PC-9 (cell line): ENCODE measurements at places on chromosomes 7 and 10.

DNA sequence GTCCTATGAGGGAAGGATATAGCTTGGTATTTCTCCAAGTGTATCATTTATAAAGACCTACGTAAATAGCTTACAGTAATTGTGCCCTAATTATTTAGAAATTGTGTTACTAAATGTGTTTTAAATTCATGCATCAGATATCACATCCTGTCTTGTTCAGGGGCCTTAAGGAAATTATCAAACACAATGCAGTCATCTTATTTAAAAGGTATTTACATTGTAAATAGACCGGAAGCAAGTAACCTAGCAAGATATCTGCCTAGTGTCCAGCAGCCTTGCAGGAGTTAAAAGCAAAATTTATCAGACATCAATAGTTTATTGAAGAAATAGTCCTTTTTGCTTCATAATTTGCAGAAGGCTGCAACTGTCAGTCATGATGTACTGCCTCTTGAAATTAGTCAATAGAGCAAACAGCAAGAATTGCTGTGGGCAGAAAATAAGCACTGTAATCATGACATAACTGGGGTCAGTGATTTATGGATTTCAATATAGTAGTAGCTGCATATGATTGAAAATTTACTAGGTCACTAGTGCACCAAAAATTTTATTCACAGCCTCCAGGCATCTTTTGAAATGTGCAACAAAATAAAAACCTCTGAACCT lies 23.1 kb downstream of the GLRX3 start:
- no peaks in the 10 kb centered on the region for H3K36me3 ChIP-seq
- no peaks in the 10 kb centered on the region for H3K27me3 ChIP-seq
- no peaks in the 10 kb centered on the region for H3K4me1 ChIP-seq

DNA sequence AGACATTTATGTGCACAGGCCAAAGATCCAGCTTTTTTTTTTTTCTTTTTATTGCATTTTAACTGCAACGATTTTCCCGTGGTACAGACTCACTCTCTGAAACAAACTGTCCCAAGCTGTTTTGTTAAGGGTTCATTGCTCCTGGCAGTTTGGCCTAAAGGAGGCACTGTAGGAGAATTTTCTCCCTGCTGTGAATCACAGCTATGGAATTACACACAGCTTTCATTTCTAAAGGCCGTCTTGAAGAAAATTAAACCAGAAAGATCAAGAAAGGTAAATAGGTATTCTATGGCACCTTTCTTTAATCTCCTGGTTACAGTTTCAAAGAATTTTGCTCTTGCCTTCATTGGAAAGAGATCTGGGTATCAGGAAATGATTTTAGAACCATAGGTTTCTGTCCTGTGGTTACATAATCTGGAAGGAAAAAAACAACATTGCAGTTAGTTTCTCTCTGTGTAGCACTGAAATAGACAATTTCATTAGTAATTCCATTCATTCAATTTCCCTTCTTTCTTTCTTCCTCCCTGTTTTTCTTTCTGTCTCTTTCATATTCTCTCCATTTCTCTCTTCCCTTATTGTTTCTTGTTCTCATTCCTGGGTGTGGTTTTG lies 51.2 kb downstream of the PDK4 start:
- peak overlapping the region; percentile 47; the same call in 1 of the 2 replicates for H3K4me3 ChIP-seq
- H3K4me1 ChIP-seq = peaks cover 14% of the 10 kb centered on the region
- H3K36me3 ChIP-seq = no peaks in the 10 kb centered on the region
- peak; percentile 44 for DNase-seq

GRCh38 chr7:45686441-45687184 lies 112.4 kb downstream of the ADCY1 start:
- no peak overlapping the region for H3K4me3 ChIP-seq
- H3K36me3 ChIP-seq = no peaks in the 10 kb centered on the region
- H3K4me1 ChIP-seq = no peaks in the 10 kb centered on the region
- no peak for DNase-seq

GRCh38 chr10:77114181-77114821 lies 523.3 kb downstream of the KCNMA1 start:
- H3K27me3 ChIP-seq = no peaks in the 10 kb centered on the region
- no peak for DNase-seq
- no peaks in the 10 kb centered on the region for H3K36me3 ChIP-seq

DNA sequence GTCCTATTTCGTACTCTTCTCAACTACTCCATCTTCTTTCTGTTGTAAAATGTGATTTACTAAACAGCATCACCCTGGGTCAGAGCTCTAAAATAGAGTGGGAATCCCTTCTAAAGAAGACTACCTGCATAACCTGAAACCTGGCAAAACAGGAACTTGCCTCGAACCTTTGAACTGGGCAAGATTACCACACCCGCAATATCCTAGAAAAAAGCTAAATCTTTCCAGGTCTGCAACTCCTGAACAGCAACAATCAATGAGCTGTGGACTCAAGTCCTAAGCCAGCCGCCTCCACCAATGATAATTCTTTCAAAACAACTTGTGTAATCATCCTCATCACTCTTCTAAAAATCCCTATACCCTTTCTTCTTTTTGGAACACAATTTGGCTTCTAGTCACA lies 824.2 kb upstream of the COBL start:
- H3K27ac ChIP-seq = no peak overlapping the region
- no peaks in the 10 kb centered on the region for H3K4me1 ChIP-seq
- no peaks in the 10 kb centered on the region for H3K36me3 ChIP-seq
- no peak overlapping the region for H3K4me3 ChIP-seq

DNA sequence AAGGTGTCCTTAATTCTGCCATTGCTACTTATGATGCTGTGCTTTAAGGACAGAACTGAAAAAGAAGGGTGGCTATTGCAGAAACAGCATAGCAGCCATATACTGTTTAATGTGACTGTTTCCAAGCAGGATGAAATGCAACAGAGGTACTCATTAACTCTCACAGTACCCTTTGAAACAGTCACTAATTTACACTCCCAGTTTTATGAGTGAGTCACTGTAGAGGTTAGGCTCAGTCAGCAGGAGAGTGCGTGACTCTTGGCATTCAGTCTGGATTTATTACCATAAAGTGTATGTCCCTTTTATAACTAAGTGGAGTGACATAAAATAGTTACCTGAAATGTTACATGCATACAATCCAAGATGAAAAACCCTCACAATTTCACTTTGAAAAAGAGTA lies 27.7 kb downstream of the ALDH18A1 start:
- H3K36me3 ChIP-seq = peaks cover 7% of the 10 kb centered on the region; the same call in 1 of the 2 replicates
- H3K4me3 ChIP-seq = no peak overlapping the region
- no peaks in the 10 kb centered on the region for H3K4me1 ChIP-seq
- H3K27ac ChIP-seq = 0 out of 2 replicates have a peak overlapping the region, but pooled peaks have one; percentile 39
- H3K27me3 ChIP-seq = no peaks in the 10 kb centered on the region
- DNase-seq = peak; percentile 59

GRCh38 chr7:122887198-122887597 lies 938 bp upstream of the CADPS2 start:
- H3K4me1 ChIP-seq = peaks cover 19% of the 10 kb centered on the region
- no peaks in the 10 kb centered on the region for H3K27me3 ChIP-seq
- peak overlapping the region; percentile 51 for H3K27ac ChIP-seq
- H3K36me3 ChIP-seq = no peaks in the 10 kb centered on the region
- H3K4me3 ChIP-seq = peak overlapping the region; percentile 92

GRCh38 chr10:107915215-107915610 lies 750.7 kb upstream of the SORCS1 start:
- DNase-seq = no peak
- no peaks in the 10 kb centered on the region for H3K36me3 ChIP-seq
- H3K27ac ChIP-seq = no peak overlapping the region
- no peaks in the 10 kb centered on the region for H3K4me1 ChIP-seq
- H3K4me3 ChIP-seq = no peak overlapping the region

DNA sequence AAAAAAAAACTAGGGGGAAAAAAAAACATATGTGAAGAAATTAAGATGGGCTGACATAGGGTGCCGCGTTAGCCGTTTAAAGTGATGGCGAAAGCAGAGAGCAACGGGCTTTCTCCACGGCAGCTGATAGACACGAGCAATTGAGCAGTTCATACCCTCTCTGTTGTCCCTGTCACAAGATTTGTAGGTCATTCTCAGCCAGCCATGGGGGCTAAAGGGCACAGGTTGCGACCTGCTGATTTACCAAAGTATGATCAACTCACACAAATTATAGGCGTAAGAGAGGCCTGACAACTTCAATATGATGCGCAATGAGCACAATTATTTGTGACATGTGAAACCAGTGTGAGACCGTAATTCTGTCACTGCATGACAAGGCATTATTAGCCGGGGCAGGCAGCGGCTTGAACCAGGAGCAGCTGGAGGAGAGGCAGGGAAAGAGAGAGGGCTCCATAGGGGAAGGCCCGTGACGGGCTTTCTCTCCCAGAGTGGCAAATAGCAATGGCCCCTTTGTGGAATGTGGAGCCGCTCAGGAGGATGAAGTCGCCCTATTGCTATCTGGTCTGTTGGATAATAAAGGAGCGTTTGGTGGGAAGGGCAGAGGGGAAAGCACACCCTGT lies 195.1 kb upstream of the HABP2 start:
- H3K27me3 ChIP-seq = no peaks in the 10 kb centered on the region
- H3K27ac ChIP-seq = no peak overlapping the region
- no peak for DNase-seq
- peaks cover 6% of the 10 kb centered on the region; the same call in 1 of the 2 replicates for H3K4me1 ChIP-seq

- no peaks in the 10 kb centered on the region for H3K4me1 ChIP-seq
- no peak overlapping the region for H3K4me3 ChIP-seq
- no peak overlapping the region for H3K27ac ChIP-seq
- no peaks in the 10 kb centered on the region for H3K36me3 ChIP-seq
- no peaks in the 10 kb centered on the region for H3K27me3 ChIP-seq
- no peak for DNase-seq
Observed at GRCh38 chr10:93095225-93095624, 21.5 kb downstream of the CYP26A1 start.

DNA sequence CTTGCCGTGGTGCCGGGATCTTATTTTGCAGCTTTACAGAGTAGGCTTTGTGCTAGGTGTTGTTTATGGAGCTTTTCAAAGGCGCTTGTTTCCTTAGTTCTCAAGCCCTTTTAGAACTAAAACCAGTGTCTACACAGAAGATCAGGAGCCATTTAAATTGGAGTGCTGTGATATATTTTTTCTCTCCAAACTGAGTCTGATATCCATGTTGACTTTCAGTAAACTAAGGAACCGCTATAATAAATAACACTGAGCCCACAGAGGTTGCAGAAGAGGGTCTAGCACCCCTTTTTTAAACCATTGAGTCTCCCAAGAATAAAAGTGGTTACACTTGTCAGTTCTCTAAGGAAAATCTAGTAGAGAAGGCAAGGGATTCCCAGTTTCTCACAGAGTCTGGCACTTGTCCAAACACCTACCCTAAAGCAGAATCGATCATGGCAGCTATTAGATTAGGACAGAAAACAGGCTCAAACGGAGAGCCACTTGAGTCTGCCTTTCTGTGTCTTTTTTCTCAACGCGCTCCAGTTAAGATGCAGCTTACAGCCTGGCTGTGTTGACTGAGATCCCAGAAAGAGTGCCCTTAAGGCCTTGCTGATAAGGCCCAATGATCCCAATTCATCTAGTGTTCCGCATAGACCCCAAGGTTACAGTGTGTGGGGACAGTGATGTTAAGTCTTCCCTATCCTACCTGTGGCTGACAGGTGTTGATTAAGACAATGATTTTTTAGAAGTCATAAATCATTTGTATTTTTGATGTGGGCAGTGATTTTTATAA lies 804 bp downstream of the TMEM106B start:
- peak overlapping the region; percentile 92 for H3K27ac ChIP-seq
- H3K4me1 ChIP-seq = peaks cover 24% of the 10 kb centered on the region
- peaks cover 8% of the 10 kb centered on the region; the same call in 1 of the 2 replicates for H3K36me3 ChIP-seq
- H3K4me3 ChIP-seq = peak overlapping the region; percentile 74
- H3K27me3 ChIP-seq = no peaks in the 10 kb centered on the region
- no peak for DNase-seq

DNA sequence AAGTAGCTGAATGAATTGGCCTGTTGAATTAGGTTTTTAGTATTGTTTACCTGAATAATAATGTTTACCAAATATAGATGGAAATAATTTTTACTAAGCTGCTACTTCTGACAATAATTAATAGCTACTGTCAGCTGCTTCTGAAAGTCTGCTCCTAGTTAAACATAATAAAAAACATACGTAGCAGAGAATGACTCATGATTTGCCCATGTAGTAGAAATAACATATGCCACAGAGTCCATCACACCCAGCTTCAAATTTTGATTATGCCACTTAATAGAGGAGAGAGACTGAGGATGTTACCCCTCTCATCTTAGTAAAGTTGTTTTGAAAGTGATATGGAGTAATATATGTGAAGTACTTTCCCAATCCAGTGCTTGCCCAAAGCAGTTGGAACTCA lies 57.6 kb upstream of the MDFIC start:
- H3K4me1 ChIP-seq = no peaks in the 10 kb centered on the region
- no peak for DNase-seq
- H3K36me3 ChIP-seq = no peaks in the 10 kb centered on the region
- H3K27ac ChIP-seq = no peak overlapping the region
- no peaks in the 10 kb centered on the region for H3K27me3 ChIP-seq
- no peak overlapping the region for H3K4me3 ChIP-seq

GRCh38 chr10:103262229-103262628 lies 14.7 kb upstream of the INA start:
- no peak for DNase-seq
- H3K4me1 ChIP-seq = no peaks in the 10 kb centered on the region
- no peaks in the 10 kb centered on the region for H3K36me3 ChIP-seq
- H3K27ac ChIP-seq = no peak overlapping the region
- H3K4me3 ChIP-seq = no peak overlapping the region

DNA sequence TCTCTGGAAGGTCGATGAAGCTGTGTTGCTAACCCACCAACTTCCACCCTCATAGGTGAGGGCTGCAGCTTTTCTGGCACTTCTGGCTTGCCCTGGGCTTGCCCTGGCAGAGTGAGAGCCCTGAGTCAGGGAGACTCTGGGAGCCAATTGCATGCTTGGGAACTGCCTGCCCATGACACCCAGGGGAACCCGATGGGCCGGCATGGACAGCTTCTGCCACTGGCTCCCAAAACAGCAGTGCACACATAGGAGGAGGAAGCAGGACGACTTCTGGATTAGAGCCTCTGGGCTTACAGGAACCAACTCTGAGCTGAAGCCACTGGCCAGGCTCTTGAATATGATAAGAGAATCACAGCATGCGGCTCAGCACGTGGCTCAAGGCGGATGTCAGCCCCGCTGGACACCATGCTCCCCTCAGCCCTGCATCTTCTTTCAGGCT lies 135.2 kb upstream of the UNC5B start:
- H3K4me1 ChIP-seq = peaks cover 18% of the 10 kb centered on the region
- no peaks in the 10 kb centered on the region for H3K36me3 ChIP-seq
- no peak overlapping the region for H3K27ac ChIP-seq
- peaks cover 56% of the 10 kb centered on the region for H3K27me3 ChIP-seq
- no peak overlapping the region for H3K4me3 ChIP-seq

GRCh38 chr7:81014266-81014665 lies 95.4 kb upstream of the SEMA3C start:
- peaks cover 14% of the 10 kb centered on the region for H3K4me1 ChIP-seq
- no peak for DNase-seq
- no peaks in the 10 kb centered on the region for H3K27me3 ChIP-seq

DNA sequence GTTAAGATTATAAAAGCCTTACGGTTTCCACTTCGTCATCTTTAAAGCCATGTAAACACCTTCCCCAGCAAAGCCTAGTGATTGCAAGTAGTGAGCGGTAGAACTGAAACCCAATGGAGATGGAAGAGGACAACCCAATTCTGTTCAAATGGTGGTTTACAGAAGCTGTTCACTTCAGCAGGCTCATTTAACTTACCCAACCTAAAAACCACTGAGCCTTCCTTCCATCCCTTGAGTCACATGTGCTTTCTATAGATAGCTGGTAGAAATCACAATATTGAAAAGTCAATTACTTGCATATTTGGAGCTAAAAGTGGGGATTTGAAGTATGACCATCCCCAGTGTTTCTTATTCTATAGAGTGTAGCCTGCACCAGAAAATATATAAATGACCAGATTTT lies 667.7 kb downstream of the SUGCT start:
- H3K4me3 ChIP-seq = no peak overlapping the region
- DNase-seq = no peak
- no peaks in the 10 kb centered on the region for H3K27me3 ChIP-seq
- no peaks in the 10 kb centered on the region for H3K4me1 ChIP-seq

GRCh38 chr7:158160199-158160598 lies 427.4 kb downstream of the PTPRN2 start:
- DNase-seq = no peak
- H3K4me3 ChIP-seq = no peak overlapping the region
- no peaks in the 10 kb centered on the region for H3K36me3 ChIP-seq
